AG09319 (cell line): ENCODE measurements at places on chromosomes 5 and 9.

DNA sequence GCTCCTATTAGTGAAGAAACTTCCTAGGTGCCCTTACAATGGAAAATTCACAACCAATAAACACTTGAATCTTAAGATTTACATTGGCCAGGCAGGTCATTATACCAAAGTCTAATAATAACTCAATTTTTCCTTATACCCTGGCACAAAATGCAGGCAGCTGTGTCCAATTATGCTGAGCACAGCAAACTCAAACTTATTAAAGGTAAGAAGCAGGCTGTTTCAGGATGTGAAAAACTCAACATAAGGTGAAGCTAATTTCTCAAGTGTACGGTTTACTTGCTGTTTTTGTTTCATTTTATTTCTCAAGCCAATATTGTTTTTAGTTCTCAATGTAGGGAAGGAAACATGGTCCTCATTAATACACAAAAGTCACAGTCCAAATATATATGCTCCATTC lies 405.1 kb downstream of the KCTD16 start:
- no peak for DNase-seq

DNA sequence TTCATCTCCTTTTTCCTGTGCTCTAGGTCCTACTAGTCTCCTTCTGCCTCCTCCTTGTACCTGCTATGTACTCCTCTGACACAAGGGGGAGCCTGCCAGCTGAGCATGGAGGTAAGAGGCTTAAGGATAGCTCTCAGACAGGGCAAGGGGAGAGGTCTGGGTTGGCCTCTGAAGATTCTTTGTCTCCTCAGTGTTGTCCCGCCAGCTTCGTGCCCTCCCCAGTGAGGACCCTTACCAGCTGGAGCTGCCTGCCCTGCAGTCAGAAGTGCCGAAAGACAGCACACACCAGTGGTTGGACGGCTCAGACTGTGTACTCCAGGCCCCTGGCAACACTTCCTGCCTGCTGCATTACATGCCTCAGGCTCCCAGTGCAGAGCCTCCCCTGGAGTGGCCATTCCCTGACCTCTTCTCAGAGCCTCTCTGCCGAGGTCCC lies 3.8 kb downstream of the CREB3 start:
- DNase-seq = peak; percentile 50

GRCh38 chr9:124017929-124018729 lies 6.6 kb downstream of the LHX2 start:
- DNase-seq = no peak

DNA sequence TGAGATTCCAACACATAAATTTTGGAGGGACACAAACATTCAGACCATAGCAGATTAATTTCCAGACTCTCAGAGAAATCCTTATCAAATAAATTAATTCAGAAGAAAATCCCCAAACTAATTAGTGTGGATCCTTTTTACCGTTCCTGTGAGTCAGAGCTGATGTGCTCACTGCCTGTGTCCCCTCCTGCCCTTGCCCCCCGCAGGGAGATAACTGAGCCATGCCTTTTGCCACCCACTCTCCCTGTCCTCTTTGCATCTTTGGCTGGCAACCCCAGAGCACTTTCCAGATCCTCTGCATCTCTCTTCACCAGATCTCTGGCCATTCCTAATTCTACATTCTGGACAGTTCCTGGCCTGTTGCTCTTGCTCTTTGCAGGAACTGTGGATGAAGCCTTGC lies 135.4 kb upstream of the MAP1B start:
- DNase-seq = no peak

GRCh38 chr5:87589587-87589986 lies 176.9 kb upstream of the CCNH start:
- no peak for DNase-seq

- no peak for DNase-seq
Measured at GRCh38 chr5:154303133-154303532, 112.6 kb downstream of the GALNT10 start.

GRCh38 chr9:91391818-91392217 lies 30.1 kb upstream of the AUH start:
- DNase-seq = no peak

DNA sequence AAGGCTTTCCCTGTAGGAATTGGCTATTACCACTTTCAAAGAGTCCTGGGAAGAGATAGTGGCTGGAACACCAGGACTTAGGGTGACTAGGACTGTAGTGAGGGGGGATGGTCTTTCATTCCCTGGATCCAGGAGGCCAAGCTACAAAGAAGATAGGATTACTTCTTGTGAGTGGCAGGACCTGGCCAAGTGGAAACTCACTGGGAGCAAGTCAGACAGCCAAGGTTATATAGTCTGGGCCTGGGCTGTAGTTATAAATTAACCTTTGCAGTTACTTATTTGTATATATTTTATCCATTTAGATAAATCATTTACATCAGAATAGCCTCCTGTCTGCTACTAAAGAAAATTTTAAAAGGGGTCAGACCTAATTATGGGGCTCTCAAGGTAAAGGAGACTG lies 124.3 kb downstream of the TLR4 start:
- no peak for DNase-seq
